CD4-positive, alpha-beta memory T cell (primary cell): ENCODE measurements at places on chromosomes 6 and 20.

- no peak for DNase-seq
Measured at GRCh38 chr6:44829836-44830235, 442.3 kb downstream of the CDC5L start.

GRCh38 chr6:83770910-83771309 lies 62.0 kb upstream of the SNAP91 start:
- no peak for DNase-seq

DNA sequence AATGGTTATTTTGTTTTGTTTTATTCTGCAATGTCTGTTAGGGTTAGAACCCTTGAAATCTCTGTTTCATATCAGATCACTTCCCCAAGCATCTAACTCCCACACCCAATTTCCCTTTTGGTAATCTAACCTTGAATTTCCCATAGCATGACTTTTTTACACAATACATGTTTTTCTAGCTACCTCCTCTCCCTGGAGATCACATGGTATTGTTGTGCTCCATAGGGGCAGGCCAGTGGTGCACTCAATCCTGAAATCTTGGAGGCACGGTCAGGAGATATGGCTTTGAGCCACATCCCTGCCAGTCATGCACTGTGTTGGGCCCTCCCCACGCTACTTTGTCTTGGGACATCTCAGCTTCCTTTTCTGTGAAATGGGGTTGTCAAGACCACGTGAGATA lies 36.7 kb upstream of the NNAT start:
- no peak for DNase-seq

GRCh38 chr6:80280262-80281010 lies 174.0 kb downstream of the BCKDHB start:
- no peak for DNase-seq

DNA sequence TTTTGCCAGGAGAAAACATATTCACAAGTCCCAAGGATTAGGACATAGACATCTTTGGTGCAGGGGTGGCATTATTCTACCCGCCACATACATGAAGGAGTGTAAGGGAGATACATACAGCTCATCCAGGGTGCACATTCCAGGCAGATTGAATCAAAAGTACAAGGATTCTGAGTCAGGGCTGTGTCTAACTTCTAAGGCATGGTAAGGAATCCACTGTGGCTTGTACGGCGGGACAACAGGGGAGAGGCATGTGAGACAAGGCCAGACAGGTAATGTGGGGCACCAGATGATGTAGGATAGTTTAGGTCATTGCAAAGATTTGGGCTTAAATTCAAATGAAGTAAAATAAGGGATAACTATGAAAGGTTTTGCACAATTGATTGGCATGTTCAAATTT lies 780.9 kb downstream of the C6orf118 start:
- DNase-seq, result no peak

- no peak for DNase-seq
Measured at GRCh38 chr20:49750611-49751396, 37.1 kb upstream of the B4GALT5 start.

DNA sequence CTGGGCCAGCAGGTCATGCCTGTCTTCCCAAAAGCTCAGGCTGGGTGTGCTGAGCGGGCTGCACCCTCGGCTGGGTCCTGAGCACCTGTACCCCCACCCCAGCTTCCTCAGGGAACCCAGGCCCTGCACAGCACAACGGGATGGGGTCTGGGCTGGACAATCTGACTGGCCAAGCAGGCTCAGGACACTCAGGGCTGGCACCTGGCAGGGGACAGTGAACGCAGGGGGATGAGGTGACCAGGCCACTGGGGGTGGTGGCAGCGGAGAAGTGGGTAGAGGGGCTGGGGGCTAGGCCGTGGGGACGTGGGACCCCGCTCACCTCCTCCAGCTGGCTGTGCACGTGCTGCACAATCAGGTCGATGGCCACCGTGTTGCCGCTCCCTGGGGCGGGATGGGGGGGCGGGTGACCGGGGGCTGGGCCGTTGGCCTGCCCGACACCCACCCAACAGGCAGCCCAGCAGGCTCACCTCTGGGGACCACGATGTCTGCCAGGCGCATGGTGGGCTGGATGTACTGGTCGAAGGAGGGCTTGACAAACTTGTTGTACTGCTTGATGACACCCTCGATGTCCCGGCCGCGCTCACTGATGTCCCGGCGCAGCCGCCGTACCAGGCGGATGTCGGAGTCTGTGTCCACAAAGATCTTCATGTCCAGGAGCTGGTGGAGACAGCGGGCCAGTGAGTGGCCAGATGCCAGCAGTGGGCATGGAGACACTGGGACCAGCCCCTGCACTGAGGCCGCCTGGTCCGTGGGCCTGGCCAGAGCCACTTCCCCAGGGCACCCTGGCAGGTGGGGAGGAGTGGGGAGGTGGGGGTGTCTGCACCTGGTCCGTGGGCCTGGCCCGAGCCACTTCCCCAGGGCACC lies 11.9 kb downstream of the UCKL1 start:
- DNase-seq, result no peak

DNA sequence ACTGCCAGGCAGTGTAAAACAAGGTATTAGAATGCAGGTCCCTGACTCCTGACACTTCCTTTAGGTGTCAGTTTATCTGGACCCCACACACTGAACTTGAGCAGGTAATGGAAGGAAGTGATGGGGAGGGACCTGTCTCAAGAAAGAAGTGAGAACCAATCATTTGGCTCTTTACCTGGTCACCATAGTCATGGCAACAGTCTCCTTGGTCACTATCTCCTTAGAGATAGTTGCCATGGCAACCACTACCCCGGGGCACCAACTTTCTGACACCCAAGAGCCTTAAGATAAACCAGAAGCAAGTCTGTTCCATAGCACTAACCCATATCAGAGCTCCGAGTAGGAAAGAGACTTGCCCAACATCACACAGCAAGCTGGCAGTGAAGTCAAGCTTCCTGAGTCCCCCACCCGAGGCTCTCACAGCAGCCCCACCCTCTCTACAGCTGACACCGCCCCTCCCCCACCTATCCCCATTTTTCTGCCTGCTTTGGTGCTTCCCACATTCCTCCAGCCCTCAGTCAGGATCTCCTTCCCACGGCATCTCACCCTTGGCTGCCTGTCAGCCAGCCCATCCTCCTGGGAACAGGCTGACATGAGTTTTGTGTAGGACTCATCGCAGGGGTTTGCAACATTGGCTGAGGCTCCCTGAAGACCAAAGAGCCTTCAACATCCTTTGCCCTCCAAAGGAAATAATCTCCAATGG lies 16.3 kb upstream of the HM13 start:
- no peak for DNase-seq

GRCh38 chr6:11810039-11810541 lies 31.5 kb upstream of the ADTRP start:
- no peak for DNase-seq

- no peak for DNase-seq
Measured at GRCh38 chr6:74054190-74054589, 358.2 kb downstream of the CD109 start.

GRCh38 chr6:67882436-67883311 lies 752.4 kb upstream of the ADGRB3 start:
- DNase-seq, result no peak

GRCh38 chr6:97422171-97422570 lies 139.2 kb upstream of the MMS22L start:
- peak; percentile 16 for DNase-seq

GRCh38 chr6:144886682-144887081 lies 601.5 kb downstream of the UTRN start:
- no peak for DNase-seq

- no peak for DNase-seq
Measured at GRCh38 chr20:54067606-54068174, 2.7 kb downstream of the BCAS1 start.

- DNase-seq, result no peak
Measured at GRCh38 chr20:31555203-31555775, 41.0 kb downstream of the HM13 start.

- no peak for DNase-seq
Measured at GRCh38 chr6:41670703-41671360, 32.6 kb downstream of the MDFI start.

DNA sequence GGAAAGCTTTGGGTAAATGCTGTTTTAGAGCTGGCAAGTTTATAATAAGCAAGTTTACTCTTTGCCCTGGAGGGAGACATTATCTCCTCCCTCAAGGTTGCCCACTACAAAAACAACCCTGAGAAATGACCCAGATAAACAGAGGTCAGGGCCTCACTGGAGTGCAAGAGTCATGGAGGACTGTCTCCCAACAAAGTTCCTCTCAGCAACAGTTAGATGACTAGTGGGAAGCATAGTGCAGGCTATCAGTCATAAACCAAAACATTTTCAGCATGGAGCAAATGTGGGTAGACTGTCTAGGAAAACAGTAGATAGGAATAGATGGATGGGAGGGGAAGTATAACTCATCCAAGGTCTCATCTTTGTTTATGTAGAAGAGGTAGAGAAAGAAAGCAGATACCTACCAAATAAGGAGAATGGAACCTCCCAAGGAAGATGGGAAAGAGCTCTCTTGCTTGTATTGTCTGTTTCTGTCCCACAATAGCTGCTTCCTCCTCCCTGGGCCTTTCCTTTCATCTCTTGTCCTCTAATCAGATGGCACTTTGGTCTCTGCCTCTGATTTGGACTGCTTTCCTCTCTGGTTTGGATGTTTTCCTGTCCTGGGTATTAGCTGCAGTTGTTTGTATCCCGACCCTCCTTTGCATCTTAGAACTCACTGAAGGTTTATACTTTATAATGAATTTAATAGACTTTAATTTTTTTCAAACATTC lies 95.4 kb downstream of the WASF1 start:
- DNase-seq, result no peak

- DNase-seq, result no peak
Measured at GRCh38 chr6:31677955-31678354, 2.9 kb downstream of the LY6G5C start.

GRCh38 chr6:109503327-109504224 lies 20.6 kb upstream of the ZBTB24 start:
- no peak for DNase-seq

DNA sequence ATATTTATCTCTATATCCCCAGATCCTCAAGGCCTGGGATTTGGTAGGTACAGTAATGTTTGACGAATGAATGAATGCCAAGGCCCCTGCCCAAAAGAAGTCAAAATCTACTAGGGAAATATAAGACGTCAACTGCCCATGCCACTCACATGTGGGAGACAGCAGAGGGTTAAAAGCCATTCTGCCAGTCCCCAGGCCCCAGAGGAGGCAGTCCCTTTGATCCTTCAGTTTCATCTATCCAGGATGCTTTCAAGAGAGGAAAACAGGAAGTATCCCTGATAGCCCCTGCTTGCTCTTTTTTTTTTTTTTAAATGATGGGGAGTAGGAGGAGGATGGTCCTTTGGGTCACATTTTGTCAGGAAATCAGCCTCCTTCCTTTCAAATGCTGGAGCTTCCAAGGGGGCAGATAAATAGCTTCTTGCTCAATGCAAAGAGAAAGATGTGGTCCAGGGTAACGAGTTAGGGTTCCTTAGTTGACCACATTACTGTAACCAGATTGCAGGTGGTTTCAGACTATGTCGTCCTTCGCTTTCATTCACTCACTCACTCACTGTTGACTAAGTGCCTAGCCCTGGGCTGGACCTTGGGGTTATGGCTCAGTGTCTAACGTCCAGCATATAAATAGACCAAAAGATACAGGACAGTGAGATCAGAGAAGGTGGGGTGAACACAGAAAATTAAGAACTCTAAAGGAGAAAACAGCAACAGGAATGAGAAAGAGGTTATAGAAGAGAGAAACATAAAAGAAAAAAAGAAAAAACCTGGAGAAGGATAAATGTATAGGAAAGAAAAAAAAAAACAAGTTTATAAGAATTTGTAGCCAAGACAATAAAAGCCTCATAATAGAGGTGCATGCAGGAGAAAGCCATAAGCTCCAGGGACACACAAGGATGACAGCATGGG lies 64.6 kb upstream of the PIM1 start:
- DNase-seq, result no peak

DNA sequence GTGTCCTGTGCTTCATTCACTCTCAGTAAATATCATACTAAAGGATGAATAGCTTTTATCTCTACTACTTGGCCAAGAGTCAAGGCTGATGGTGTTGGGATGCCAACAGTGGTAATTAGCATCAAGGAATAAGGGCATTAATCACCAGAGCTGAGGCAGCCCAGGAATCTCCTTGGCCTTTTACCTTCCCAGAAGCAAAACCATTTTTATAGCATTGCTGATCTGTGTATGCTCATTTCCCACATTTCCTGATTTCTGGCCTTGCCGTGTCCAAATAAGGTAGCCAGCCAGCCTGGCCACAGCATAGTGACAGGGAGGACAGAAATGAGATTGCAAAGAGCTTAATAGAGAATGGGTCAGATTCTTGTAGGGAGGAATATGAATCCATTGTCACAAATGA lies 76.7 kb upstream of the FOXO3 start:
- no peak for DNase-seq

DNA sequence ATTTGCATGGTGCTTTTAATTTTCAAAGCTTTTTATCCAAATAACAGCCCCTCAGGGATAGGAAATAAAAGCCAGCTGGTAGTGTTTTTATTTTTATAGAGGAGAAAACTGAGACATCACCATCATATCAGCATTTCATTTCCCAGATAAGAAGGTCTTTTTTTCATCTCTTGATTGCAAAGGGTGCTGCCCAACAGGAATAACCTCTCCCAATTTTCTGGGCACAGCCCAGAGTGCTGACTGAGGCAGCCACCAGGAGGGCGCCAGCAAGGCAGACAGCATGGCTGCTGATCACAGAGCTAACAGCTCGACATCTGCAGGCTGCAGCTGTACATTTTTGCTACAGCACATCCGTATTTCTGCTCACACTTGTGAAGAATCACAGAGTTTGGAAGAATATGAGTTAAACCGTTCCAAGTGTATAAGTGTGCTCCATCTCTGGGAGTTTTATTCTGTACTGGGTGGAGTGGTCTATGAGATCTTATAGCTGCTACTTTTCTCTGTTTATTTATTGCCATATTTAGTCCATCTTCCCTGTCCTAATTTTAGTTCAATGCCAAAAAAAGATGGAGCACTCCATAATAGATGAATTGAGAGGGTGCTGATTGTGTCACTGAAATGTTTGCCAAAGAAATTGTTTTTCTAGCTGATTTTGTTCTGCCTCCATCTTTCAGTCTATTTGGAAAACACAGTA lies 85.5 kb upstream of the C20orf144 start:
- no peak for DNase-seq
